ENCODE measurements at places on chromosomes 4 and X. TPM values are rescaled to one million over a fixed set of nuclear protein-coding genes. Genes with fewer than 3 reads are reported as not detected.
A peak's percentile ranks its signal among the peaks of the same experiment; 100 is the strongest.

Gene NEIL3
- total RNA-seq, result 15.2 TPM

Gene GPR82
- total RNA-seq, result 0.12 TPM

Gene RGN
- not detected for total RNA-seq

Gene SLC49A3
- 0.38 TPM for total RNA-seq

Gene NLRP2B
- not detected for total RNA-seq

Gene FATE1
- not detected for total RNA-seq

Gene GABRG1
- not detected for total RNA-seq

Gene ZIC3
- total RNA-seq, result not detected

Gene DRD5
- total RNA-seq, result not detected

DNA sequence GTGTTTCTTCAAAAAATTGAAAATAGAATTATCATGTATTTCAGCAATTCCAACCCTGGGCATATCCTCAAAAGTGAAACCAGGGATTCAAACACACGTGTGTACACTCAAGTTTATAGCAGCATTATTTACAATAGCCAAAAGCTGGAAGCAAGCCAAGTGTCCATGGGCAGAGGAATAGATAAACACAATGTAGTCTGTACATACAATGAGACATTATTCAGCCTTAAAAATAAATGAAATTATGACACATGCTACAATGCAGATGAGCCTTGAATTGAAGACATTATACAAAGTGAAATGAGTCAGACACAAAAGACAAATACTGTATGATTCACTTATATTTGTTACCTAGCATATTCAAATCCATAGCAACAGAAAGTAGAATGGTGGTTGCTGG is 853.4 kb downstream of the STIM2 start:
- no peaks in the 10 kb centered on the region for H3K4me1 ChIP-seq
- no peak overlapping the region for H3K27ac ChIP-seq
- H3K36me3 ChIP-seq, result no peaks in the 10 kb centered on the region

DNA sequence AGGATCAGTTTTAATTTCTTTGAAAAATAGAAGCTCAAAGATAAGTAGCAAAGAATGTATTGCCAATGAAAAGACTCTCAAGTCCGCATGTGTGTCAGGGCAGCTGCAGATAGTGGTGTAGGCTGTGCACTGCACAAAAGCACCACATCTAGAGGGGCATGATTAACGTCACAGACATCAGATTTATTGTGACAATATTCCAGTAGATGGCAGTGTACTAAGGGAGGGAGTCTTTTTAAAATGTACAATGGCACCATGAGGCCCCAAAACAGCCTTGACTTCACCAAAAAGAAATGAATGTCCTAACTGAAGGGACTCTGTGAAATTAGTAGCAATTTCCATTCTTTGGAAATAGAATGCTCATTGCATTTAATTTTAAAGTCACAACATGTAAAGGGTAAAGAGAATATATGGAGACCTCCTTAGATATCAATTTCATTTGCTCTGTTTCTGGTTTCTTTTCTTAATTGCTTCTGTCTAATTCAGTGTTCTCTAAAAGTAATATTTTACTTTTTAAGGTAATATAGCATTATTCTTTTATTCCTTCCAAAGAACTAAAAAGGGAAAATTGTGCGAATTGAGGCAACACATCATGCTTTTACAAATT is 98.4 kb downstream of the ZNF827 start:
- H3K27me3 ChIP-seq, result no peaks in the 10 kb centered on the region
- H3K4me3 ChIP-seq, result no peak overlapping the region
- H3K36me3 ChIP-seq, result peaks cover 47% of the 10 kb centered on the region
- no peak overlapping the region for H3K27ac ChIP-seq
- peaks cover 26% of the 10 kb centered on the region for H3K4me1 ChIP-seq

- H3K4me1 ChIP-seq, result peaks cover 24% of the 10 kb centered on the region
- no peak for DNase-seq
- H3K27ac ChIP-seq, result peak overlapping the region; percentile 90
- peaks cover 16% of the 10 kb centered on the region for H3K36me3 ChIP-seq
- H3K4me3 ChIP-seq, result peak overlapping the region; percentile 98
- H3K27me3 ChIP-seq, result no peaks in the 10 kb centered on the region
Measured at GRCh38 chr4:70901607-70901983, 574 bp upstream of the MOB1B start.

DNA sequence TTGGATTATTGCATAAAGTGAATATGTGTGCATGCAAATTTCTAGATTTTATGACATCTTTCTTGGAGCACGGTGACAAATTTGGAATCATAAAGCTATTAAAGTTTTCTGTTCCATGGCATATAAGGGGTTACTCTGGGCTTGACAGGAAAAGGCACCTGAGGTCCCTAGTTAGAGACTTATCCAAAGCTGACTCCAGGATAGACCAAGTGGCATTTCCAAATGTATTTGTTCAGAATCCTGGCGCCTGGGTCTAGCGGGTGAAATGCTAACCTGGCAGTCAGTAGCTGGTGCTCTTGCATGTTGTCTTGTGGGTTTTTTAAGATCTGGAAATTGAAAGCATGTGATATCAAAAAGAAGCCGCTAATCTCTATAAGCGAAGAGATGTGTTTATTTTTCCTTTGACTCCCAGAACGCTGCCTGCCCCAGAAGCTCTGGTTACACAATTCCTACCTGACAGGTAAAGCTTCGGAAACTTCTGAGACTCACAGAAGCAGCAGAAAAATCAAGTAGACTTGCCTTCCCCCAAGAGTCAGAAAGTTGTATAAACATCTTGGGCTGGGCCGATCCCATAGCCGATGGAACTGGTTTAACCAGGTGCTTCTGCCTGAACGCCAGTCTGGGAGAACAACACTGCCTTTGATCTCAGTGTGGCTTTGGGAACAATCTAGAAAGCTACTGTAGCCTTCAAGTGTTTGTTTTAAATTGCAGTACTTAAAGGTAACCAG is 12.9 kb upstream of the ZCCHC4 start:
- H3K4me1 ChIP-seq, result no peaks in the 10 kb centered on the region
- no peak for DNase-seq
- no peaks in the 10 kb centered on the region for H3K36me3 ChIP-seq
- H3K27ac ChIP-seq, result no peak overlapping the region
- no peak overlapping the region for H3K4me3 ChIP-seq
- no peaks in the 10 kb centered on the region for H3K27me3 ChIP-seq

- H3K36me3 ChIP-seq, result no peaks in the 10 kb centered on the region
- H3K4me1 ChIP-seq, result no peaks in the 10 kb centered on the region
- no peak overlapping the region for H3K4me3 ChIP-seq
- DNase-seq, result no peak
- H3K27ac ChIP-seq, result no peak overlapping the region
- no peaks in the 10 kb centered on the region for H3K27me3 ChIP-seq
Measured at GRCh38 chr4:170805352-170805751, 715.6 kb upstream of the AADAT start.

DNA sequence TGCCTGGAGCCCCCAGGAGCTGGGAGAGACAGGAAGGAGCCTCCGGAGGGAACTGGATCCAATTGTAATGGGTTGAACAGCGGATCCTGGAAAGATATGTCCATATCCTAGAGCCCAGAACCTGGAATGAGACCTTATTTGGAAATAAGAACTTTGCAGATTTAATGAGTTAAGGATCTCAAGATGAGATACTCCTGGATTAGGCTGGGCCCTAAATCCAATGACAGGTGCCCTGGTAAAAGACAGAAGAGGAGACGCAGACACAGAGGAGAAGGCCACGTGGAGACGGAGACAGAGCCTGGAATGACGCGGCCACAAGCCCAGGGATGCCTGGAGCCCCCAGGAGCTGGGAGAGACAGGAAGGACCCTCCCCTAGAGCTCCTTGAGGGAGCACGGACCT is 34.1 kb downstream of the P2RY8 start:
- H3K4me1 ChIP-seq, result peaks cover 31% of the 10 kb centered on the region
- H3K36me3 ChIP-seq, result peaks cover 13% of the 10 kb centered on the region

GRCh38 chr4:67680581-67681222 is 20.3 kb downstream of the UBA6 start:
- H3K4me1 ChIP-seq, result peaks cover 21% of the 10 kb centered on the region
- H3K4me3 ChIP-seq, result no peak overlapping the region
- no peaks in the 10 kb centered on the region for H3K27me3 ChIP-seq

GRCh38 chr4:52694936-52695335 is 35.8 kb upstream of the USP46 start:
- H3K27ac ChIP-seq, result no peak overlapping the region
- no peak overlapping the region for H3K4me3 ChIP-seq
- peaks cover 24% of the 10 kb centered on the region for H3K27me3 ChIP-seq
- no peaks in the 10 kb centered on the region for H3K4me1 ChIP-seq
- H3K36me3 ChIP-seq, result peaks cover 20% of the 10 kb centered on the region

- H3K27me3 ChIP-seq, result no peaks in the 10 kb centered on the region
- no peak for DNase-seq
- H3K27ac ChIP-seq, result no peak overlapping the region
- no peaks in the 10 kb centered on the region for H3K36me3 ChIP-seq
- no peak overlapping the region for H3K4me3 ChIP-seq
Measured at GRCh38 chr4:130329036-130329435, 1233.1 kb downstream of the C4orf33 start.

GRCh38 chr4:48898733-48899431 is 7.7 kb downstream of the OCIAD2 start:
- H3K27me3 ChIP-seq, result no peaks in the 10 kb centered on the region
- peak overlapping the region; percentile 23 for H3K4me3 ChIP-seq
- H3K36me3 ChIP-seq, result peaks cover 57% of the 10 kb centered on the region
- no peak for DNase-seq
- H3K4me1 ChIP-seq, result peaks cover 29% of the 10 kb centered on the region

DNA sequence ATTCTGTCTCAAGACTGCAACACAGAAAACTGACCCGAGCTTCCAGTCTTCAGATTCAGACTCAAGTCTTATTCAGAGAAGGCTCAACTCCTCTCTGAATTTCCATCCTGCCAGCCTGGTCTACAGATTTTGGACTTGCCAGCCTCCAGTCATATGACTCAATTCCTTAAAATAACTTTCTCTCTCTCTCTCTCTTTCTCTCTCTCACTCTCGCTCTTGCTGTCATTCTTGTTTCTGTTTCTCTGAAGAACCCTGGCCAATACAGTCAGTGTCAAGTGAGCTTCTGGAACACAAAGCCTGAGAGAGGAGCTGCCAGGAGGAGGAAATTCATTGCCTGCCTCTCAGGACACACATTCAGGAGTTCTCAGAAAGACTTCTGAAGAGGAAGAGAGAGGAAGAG is 154.9 kb downstream of the PARM1 start:
- H3K4me3 ChIP-seq, result no peak overlapping the region
- no peak for DNase-seq
- no peak overlapping the region for H3K27ac ChIP-seq
- H3K36me3 ChIP-seq, result no peaks in the 10 kb centered on the region

DNA sequence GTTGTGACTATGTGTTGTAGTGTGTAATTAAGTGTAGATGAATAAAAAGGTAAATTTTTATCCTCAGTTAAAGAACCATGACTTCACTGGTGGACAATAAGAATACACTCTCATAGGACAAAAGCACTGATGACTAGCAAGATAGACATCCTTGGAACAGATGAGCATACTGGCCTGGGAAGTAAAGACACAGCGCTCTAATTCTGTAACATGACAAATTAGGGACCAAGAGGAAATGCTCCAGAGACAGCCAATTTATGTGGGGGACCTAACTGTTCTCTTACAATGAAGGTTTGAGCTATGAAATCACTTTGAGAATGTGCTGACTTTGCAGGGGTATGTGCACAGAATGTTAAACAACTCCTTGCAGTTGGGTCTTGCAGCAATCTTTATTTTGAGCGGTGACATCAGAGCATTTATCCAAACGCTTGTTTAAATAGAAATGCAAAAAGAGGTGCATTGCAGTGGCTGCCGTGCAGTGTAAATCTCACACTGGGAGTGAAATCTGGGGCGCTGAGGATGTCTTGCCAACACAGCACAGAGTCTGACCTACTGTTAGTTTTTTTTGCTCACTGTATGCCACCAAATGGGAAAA is 109.3 kb downstream of the MAGEC2 start:
- H3K27ac ChIP-seq, result no peak overlapping the region
- H3K4me3 ChIP-seq, result no peak overlapping the region
- no peaks in the 10 kb centered on the region for H3K27me3 ChIP-seq

- no peak overlapping the region for H3K4me3 ChIP-seq
- no peak for DNase-seq
- H3K27ac ChIP-seq, result no peak overlapping the region
- H3K27me3 ChIP-seq, result peaks cover 4% of the 10 kb centered on the region
Measured at GRCh38 chr4:140643571-140644055, 74.9 kb upstream of the UCP1 start.

GRCh38 chr4:136741468-136741867 is 790.8 kb downstream of the PCDH18 start:
- no peaks in the 10 kb centered on the region for H3K27me3 ChIP-seq
- no peaks in the 10 kb centered on the region for H3K4me1 ChIP-seq
- no peak for DNase-seq
- H3K4me3 ChIP-seq, result no peak overlapping the region

DNA sequence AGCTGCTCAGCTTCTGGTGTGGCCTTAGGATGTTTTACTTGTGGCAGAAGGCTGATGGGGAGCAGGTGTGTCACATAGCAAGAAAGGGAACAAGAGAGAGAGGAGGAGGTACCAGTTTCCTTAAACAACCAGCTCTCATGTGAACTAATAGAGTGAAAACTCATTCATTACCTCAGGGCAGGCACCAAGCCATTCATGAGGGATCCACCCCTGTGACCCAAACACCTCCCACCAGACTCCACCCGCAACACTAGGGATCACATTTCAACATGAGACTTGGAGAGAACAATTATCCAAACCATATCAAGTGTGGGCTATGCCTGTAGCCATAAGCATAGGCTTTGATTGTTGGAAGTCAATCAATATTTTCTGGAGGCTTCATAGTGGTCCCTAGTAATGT is 56.0 kb downstream of the GSX2 start:
- DNase-seq, result no peak
- H3K27me3 ChIP-seq, result peaks cover 3% of the 10 kb centered on the region
- no peak overlapping the region for H3K4me3 ChIP-seq
- peaks cover 2% of the 10 kb centered on the region for H3K36me3 ChIP-seq

DNA sequence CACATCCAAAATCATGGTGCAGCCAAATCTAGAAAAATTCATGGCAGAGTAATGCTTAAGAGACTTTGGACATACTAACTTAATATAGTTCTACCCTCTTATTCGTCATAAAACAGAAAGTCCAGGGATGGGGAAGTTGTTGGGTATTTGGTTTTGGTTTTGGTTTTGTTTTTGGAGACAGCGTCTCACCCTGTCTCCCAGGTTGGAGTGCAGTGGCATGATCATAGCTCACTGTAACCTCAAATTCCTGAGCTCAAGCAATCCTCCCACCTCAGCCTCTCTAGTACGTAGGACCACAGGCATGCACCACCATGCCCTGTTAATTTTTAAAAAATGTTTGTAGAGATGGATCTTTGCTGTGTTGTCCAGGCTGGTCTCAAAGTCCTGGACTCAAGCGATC is 271.8 kb upstream of the TENM3 start:
- no peak overlapping the region for H3K27ac ChIP-seq
- no peaks in the 10 kb centered on the region for H3K4me1 ChIP-seq
- H3K27me3 ChIP-seq, result no peaks in the 10 kb centered on the region
- DNase-seq, result no peak
- H3K36me3 ChIP-seq, result no peaks in the 10 kb centered on the region

GRCh38 chr4:84790769-84791565 is 175.5 kb downstream of the WDFY3 start:
- H3K4me3 ChIP-seq, result no peak overlapping the region
- DNase-seq, result no peak
- H3K27ac ChIP-seq, result no peak overlapping the region
- no peaks in the 10 kb centered on the region for H3K4me1 ChIP-seq

All from activated naive CD8-positive, alpha-beta T cell treated with anti-CD3 and anti-CD28 coated beads for 36 hours (primary cell).